ENCODE measurements at places on chromosomes 4 and X. TPM values are rescaled to one million over a fixed set of nuclear protein-coding genes. Genes with fewer than 3 reads are reported as not detected.

FGD1 gene
- 7.0 TPM for total RNA-seq

PITX2 gene
- total RNA-seq, result 23.4 TPM

TMEM31 gene
- 0.18 TPM for total RNA-seq

CFP gene
- total RNA-seq, result 3.2 TPM

ZNF182 gene
- 4.1 TPM for total RNA-seq

F8A3 gene
- 0.84 TPM for total RNA-seq

ALPK1 gene
- 8.7 TPM for total RNA-seq

MAGEC3 gene
- 0.04 TPM for total RNA-seq

GAGE12F gene
- total RNA-seq, result not detected

NUP62CL gene
- total RNA-seq, result 0.84 TPM

OFD1 gene
- total RNA-seq, result 16.9 TPM

FANCB gene
- 4.7 TPM for total RNA-seq

S100G gene
- total RNA-seq, result not detected

TMEM154 gene
- total RNA-seq, result 0.66 TPM

ARR3 gene
- not detected for total RNA-seq

LDB2 gene
- 48.3 TPM for total RNA-seq

TACR3 gene
- 5.5 TPM for total RNA-seq

PNMA6E gene
- not detected for total RNA-seq

GC gene
- 0.35 TPM for total RNA-seq

RPA4 gene
- total RNA-seq, result 0.93 TPM

CTAG1B gene
- not detected for total RNA-seq

MAGEB6B gene
- total RNA-seq, result not detected

HMGN5 gene
- 1.3 TPM for total RNA-seq

CXCL6 gene
- total RNA-seq, result not detected

CLDN34 gene
- not detected for total RNA-seq

ATOH1 gene
- not detected for total RNA-seq

CSN2 gene
- not detected for total RNA-seq

FAM47A gene
- not detected for total RNA-seq

CCDC110 gene
- total RNA-seq, result 1.4 TPM

SYN1 gene
- total RNA-seq, result 0.75 TPM

PPP4R3C gene
- total RNA-seq, result not detected

All from muscle of leg (tissue), 16 donors.